Activated T-helper 1 cell treated with anti-CD3 and anti-CD28 coated beads, Interleukin-2, amount 50 U/mL, for 16 hours (primary cell): ENCODE measurements at places on chromosomes 5 and 9.
A peak's percentile ranks its signal among the peaks of the same experiment; 100 is the strongest.

DNA sequence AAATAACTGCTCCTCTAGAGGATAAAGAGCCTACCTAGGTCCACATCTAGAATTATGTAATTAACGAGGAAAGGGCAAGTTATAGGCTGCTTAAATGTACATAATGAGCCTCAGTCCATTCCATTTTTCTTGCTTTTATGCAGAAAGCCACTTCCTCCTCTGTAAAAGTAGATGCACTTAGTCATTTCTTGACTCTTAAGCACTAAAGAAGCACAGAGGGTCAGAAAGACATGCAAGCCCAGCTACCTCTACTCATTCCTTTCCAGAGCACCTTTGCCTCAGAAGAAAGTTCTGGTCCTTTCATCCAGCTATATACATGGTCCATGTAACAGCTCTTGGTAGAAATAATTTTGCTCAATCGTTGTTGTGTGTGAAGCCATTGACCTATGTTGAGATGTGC is 308.0 kb upstream of the NREP start:
- DNase-seq: no peak

DNA sequence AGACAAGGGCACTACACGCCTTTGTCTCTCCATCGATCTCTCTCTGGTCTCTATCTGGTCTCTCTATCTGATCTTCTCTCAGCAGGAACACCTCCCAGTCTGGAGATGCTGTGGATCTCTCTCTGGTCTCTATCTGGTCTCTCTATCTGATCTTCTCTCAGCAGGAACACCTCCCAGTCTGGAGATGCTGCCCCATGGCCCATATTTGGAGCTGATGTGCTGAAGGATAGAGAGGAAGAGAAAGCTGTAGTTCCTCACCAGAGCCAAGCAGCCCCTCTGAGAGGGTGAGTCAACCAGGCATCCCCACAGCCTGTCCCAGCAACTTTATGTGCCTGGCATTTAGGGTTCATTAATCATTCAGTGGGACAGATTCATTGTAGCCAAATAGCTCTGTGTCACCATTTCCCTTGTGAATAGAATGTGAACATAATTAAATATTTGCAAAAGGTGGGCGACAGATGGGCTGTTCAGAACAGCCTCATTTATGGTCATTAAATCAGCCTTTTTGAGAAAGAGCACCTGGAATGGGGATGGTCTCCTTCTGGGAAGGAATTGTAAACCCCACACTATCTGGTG is 189.3 kb upstream of the MAST4 start:
- DNase-seq: no peak

- no peak for DNase-seq
Observed at GRCh38 chr5:155290937-155291336, 277.4 kb downstream of the KIF4B start.

DNA sequence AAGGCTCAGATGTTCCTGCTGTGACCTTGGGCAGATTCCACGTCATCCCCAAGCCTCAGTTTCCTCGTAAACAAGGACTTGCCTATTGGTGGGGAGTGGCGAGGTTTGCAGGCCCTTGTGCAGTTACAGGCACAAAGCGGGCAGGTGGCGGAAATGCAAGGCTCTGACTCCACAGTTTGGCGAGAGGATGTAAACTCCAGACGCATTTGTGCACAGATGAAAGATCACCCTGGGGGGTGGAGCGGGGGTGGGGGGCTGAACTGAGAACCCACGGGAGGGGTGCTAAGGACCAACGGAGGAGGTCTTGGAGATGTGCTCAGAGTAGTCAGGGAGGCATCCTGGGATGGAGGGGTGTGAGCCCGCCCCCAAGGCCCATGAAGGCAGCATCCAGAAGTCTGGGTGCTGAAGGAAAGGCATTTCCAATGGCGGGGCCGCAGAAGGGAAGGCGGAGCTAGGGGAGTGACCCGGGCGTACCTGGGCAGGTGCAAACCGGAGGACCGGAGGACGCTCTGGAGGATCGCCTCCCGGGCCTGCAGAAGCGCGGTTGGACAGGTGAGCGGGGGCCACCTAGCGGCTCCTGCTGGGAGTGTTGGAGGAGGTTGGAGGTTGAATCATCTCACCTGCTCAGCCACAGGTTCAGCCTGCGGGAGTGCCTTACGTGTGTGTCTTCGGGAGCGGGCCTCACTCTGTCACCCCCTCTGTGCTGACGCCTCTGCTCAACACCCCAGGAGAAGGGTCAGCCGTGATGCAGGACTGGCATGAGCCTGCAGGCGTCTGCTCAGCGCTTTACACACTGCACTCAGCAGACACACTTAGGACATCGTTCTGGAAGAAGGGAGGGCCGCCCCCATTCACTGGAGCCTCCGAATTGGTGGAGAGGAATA is 1.9 kb upstream of the FIBCD1 start:
- DNase-seq: peak; percentile 62

DNA sequence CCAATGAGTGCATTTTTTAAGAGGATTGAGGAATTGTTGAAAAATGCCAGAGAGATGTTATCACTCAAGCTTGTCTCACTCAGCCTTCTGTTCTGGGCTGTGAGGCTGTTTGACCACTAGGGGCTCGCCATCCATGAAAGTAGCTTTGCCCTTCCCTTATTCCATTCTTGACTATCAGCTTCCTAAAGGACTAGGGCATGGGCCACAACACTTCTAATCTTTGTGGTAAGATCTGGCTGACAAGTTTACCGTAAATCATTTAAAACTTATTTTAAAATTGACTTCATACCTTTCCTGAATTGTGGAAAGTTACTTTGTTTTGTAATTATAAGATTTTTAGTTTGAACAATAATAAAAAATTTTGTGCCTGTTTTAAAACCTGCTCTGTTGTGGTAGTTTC is 49.5 kb downstream of the TJP2 start:
- no peak for DNase-seq

- DNase-seq: no peak
Observed at GRCh38 chr5:151023047-151023615, 2.7 kb downstream of the GPX3 start.

- no peak for DNase-seq
Observed at GRCh38 chr5:94901191-94901979, 282.9 kb downstream of the SLF1 start.

- DNase-seq: no peak
Observed at GRCh38 chr5:129460936-129461710, 1.0 kb downstream of the ADAMTS19 start.

GRCh38 chr5:5364932-5365331 is 57.5 kb upstream of the ICE1 start:
- no peak for DNase-seq

DNA sequence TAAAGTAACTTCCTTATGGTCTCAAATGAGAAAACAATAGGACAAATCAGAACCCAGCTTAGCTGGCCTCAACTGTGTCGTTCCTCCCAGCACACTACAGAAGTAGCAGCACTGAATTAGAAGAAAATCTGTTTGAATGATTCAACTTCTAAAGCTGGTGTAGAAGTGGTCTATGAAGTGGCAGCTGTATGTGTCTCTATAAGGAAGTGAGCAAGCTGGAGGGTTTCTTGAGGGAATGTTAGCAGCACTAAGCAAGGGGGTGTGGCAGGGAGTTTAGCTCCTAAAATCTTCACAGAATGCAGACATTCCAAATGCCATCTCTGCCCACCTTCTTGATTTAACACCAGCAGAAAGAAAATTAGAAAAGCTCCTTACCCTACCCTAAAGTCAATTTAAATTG is 4.1 kb downstream of the KLF9 start:
- no peak for DNase-seq
